ENCODE measurements at places on chromosomes 4 and X.

DNA sequence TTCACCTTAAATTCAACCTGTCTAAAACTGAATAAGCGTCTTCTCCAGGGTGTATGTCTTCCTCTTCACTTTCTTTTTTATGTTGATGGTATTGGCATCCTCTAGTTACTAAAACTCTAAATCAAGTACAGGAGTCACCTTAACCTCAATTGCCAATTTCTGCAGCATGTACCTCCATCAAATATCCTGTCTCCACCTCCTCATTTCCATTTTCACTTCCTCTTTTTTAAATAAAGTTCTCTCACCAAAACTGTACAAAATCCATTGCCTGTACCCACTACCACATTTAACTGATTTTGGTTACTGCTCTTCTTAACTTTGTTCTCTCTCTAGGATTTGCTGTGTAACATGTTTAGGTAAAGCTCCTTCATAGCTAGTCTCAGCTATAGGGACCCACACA lies 9.2 kb upstream of the NPFFR2 start:
- DNase-seq: no peak

DNA sequence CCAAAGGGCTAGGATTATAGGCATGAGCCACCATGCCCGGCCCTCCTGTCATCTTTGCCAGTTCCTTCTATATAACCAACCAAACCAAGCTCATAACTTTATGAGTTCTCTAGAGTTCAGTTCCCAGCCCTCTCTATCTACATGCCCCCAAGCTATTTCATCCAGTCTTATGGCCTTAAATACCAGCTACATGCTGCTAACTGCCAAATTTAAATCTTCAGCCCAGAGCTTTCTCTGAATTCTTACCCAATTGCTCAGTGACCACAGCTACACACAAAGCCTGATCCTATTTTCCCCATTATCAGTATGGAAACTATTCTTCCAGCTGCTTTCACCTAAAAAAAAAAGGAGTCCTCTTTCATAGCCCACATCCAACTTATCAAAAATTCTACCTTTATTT lies 23.1 kb downstream of the TMEM184C start:
- peak; percentile 11 for DNase-seq

- DNase-seq: no peak
Observed at GRCh38 chr4:165439981-165440380, 61.2 kb downstream of the CPE start.

DNA sequence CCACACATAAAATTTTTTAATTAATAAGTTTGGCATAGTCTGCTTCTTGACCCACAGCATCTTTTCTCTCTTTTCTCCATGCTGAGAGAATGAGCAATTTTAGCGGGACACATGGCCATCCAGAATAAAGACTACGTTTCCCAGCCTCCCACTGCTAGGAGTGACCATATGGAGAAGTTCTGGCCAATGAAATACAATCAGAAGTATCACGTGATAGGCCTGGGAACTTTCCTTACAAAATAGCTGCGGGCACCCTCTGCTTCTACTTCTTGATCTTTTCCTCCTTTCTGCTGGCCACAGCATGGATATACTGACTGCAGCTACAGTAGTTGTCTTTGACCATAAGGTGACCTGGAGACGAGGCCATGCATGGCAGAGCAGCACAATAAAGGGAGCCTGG lies 348.0 kb downstream of the BCOR start:
- DNase-seq: no peak

DNA sequence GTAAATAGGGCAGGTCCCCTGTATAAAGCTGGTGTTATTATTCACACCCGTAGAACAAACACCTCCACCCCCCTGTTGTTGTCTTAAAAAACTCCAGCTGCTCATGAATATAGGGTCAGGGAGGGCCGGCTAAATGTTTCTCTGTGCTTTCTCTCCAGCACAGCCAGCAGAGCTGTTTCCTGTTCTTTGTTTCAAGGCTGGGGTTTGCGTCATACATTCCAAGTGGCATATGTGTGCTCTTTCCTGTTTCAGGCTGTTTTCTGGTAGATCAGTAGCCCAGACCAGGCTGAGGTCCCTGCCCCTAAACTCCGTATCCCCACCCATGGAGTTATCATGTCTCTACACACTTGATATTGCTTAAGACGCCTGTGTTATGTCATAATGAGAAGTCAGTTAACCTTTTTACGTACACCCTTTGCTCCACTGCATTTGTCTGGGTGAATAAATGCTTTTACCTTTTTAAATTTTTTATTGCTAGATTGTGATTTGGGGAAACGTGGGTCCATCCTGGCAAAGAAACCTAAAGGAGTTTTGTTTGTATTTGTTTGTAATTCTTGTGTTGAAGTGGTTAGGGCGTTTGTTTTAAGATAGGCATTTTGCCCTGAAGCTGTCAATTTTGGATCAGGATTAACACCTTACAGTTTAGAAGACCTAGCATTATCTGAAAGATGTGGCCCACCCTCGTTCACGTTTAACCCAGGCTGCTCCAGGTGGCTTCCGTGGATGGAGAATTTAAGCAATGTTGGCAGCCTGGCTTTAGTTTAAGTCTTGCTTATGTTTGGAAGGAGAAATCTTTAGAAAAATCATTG lies 3.3 kb downstream of the KLF3 start:
- peak; percentile 89 for DNase-seq

DNA sequence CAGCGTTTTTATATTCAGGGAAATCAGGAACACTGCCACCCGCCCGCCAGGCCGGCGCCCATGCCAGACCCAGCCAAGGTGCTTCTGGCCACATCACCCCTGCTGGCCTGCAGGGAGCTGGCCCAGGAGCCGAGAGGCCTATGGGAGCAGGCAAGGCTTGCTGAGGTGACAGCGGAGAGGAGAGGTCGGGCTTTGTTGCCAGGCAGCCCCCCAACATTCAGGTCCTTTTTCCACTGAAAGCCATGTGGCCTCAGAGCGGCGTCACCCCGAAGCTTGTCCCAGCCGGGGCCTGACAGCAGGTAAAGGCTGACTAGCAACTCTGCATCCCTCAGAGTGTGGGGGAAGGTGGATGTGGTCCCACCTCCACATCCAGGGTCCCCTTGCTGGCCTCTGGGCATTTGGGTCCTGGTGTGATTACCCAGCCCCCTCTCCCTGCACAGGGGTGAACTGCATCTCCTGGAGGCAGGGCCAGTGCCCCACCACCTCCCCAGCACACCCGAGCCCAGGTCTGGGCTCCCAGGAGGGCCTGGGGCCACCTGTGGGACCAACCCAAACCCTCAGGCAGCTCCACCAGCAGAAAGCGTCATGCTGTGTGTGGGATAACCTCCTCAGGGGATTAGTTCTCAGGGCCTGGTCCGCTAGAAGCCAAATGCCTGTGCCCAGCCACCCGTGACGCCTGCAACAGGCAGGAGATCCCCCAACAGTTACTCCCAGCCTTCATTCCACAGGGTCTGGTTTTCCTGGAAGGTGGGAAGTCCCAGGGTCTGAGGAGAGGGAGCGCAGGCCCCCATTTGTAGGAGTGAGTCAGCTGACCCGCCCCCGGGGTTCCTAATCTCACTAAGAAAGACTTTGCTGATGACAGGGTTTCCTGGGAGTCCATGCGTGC lies at the start of gene PDE6B:
PDE6B (plus strand) TSS at position 869 of the 886 bp plus-strand sequence. CDS start 54 bp downstream, outside the sequence.
- DNase-seq: no peak

- DNase-seq: no peak
Observed at GRCh38 chr4:156941940-156942548, 29.6 kb downstream of the PDGFC start.

- DNase-seq: peak; percentile 64
Observed at GRCh38 chr4:73740353-73740778, at the start of gene CXCL8. Gene CXCL8, plus strand, starts transcription at chr4:73740569. Its CDS starts 90 bp downstream, at chr4:73740659.

GRCh38 chrX:46864606-46865005 lies 27.8 kb downstream of the RP2 start:
- peak; percentile 4 for DNase-seq

DNA sequence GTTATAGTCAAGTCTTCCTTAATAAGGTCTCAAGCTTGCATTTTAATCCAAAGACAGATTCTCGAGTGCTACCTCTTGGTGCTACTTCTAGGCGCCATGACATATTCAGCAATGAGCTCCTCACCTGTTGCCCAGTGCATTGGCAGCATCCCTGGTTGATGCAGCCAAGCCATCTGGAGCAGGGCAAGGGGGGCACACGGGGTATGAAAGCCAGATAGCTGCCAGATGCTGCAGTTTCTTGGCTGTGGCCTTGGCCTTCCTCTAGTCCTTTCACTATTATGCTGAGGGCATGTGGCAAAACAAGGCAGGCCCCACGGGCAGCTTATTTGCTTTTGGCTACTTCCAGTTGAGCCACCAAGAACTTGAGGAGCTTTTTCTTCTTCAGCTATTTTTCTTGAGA lies 168.6 kb upstream of the PGRMC2 start:
- no peak for DNase-seq

- no peak for DNase-seq
Observed at GRCh38 chrX:125132274-125132673, 187.4 kb upstream of the TEX13C start.

GRCh38 chr4:9916346-9916745 lies 105.0 kb downstream of the SLC2A9 start:
- no peak for DNase-seq
